ENCODE measurements at places on chromosomes 7 and 10. TPM values are rescaled to one million over a fixed set of nuclear protein-coding genes. Genes with fewer than 3 reads are reported as not detected.

DNA sequence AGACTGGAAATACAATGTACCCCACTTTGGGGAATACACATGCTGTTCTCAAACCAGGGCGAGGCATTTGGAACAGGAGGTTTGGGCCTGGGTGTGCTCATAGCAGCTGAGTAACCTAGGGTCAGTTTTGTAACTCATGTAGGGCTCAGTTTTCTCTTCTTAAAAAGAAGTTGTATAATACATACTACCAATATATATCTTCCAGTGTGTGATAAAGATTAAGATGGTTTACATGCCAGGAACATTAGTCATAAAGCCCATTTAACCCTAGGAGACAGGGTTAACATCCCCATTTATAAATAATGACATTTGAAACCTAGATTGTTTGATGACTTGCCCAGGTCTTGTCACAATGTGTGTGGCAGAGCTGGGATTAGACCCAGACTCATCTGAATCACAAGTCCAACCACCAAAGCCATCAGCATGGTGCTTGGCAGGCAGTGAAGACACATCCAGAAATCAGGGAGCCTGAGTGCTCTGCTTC, 6.0 kb downstream of the AKR1B10 start:
- DNase-seq: no peak

DNA sequence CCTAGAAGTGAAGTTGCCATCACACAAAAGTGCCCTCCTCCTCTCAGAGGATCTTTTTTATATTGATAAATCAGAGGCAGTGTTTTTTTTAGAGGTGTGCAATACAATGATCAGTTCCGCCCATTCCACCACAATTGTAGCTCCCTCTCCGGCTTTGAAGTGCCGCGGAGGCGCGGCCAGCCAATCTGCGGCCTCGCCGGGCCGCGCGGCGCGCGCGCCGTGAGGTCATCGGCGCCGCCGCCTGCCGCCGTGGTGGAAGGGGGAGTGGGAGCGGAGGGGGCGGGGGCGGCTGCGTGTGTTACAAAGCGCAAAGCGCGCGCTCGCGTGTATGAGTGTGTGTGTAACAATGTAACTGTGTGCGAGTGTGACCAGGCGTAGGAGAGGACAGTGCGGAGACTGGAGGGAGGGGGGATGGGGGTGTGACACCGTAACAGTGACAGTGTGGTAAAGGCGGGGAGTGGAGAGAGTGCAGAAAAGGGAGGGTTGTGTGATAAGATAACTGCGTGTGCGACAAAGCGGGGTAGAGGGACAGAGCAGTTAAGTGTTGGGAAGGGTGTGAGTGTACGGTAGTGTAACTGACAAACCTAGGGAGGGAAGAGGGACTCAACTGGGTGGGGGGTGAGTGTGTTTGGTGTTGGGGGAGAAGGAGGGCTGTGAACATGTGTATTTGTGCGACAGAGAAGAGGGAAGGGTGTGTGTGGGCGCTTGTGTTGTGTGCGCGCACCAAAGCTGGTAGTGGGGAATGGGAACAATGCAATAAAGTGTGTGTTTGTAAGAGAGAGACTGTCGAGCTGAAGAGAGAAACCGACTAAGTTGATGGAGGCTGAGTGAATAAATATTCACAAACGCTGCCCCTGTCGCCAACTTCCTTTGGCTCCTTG, at the start of gene SP8:
TSS of gene SP8 (minus strand) at position 108 of the 881 bp plus-strand sequence. CDS start at position 20, 88 bp downstream.
- no peak for DNase-seq

DNA sequence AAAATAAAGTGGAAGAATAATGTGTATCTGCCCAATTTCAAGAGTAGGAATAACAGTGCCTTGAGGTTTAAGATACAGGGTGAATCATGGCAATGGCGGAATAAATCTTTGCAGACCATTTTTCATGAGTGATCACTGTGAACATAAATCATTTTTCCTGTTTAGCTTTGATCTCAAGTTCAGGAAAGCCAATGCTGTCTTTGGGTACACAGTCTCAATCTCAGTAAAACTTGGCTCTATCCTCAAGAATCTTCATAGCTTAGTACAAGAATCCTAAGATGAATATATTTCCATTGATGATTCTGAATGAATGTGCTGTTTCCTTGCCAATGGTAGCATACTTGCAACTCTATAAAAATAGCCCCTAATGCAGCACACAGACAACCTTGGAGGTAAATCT, 6.8 kb downstream of the NAMPT start:
- DNase-seq: no peak

GRCh38 chr7:148773334-148773733, 74.6 kb downstream of the CUL1 start:
- no peak for DNase-seq

DNA sequence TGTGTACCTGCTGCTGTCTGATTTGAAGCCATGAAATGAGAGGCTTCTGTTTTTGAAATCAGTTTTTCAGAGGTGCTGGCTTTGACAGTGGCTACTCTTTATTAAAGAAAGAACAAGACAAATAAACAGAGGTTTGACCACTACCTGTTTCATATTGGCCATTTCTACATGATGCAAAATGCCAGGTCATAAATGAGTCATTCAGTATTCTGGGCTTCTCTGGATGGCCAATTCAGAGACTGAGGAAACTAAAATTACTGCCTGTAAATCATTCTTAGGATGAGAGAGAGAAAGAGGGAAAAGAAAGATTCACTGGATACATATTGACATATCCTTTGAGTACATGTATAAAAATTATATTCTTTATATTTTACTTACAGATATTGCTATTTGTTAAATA, 303.3 kb upstream of the ETV1 start:
- no peak for DNase-seq

- DNase-seq: no peak
Measured at GRCh38 chr7:22113041-22113440, 167.3 kb upstream of the CDCA7L start.

- no peak for DNase-seq
Measured at GRCh38 chr10:84539216-84539615, 210.8 kb downstream of the CCSER2 start.

GRCh38 chr10:89296220-89296648, 5.6 kb upstream of the IFIT2 start:
- no peak for DNase-seq

DNA sequence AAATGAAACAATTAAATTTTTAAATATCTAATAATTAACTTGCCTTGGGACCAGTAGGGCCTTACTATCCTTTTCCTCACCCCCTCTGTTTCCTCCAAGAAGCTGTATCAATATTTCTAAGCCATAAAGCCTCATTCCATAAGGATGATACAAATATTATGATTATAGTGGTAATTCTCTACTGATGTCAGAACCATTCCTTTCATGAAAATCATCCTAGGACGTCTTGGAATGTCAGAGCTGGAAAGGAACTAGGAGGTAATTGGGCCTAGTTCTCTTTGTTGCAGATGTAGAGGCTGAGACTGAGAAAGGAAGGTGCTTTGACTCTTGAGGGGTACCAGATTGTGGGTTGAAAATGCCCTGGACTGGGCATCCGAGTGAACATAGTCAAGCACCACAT, 766.7 kb upstream of the GHITM start:
- DNase-seq: no peak

- peak; percentile 29 for DNase-seq
Measured at GRCh38 chr7:140650367-140650766, 9.8 kb upstream of the DENND2A start.

- DNase-seq: peak; percentile 56
Measured at GRCh38 chr7:2952316-2952715, 91.4 kb downstream of the CARD11 start.

- no peak for DNase-seq
Measured at GRCh38 chr7:96558530-96558929, 151.1 kb downstream of the SEM1 start.

DNA sequence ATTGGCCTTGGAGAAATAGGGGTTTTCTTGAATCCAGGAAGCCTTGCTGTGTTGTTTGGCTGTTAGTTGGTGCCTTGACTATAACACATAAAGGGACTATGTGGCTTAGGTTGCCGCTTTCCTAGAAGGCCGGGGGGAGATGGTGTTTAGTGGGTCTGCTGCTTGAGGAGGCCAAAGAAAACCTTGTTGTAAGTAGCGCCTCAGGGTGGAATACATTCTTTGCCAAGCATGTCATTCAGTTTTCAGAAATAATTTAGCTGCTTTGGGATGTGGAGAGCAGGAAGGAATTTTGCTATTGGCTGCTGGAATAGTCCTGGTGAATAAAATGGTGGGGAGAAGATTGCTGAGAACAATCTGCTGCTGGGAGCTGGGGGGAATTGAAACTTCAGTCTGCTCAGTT, 132.9 kb upstream of the WNT16 start:
- no peak for DNase-seq

DNA sequence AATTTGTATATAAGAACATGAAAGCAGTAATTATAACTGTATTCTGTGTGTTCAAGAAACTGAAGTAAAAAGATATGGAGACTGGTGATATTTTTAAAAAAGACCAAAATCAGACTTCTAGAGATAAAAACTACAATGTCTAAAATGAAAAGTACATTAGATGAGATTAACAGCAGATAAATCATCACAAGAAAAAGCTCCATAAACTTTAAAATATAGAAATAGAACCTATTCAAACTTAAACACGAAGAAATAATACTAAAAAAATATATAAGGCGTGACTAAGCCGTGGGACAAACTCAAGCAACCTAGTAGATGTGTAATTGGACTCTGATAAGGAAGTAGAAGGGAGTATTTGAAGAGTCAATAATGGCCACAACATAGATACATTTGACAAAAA, 189.1 kb upstream of the ZMIZ1 start:
- DNase-seq: no peak

- DNase-seq: peak; percentile 62
Measured at GRCh38 chr10:5561704-5562645, 37.2 kb downstream of the CALML3 start.

- DNase-seq: no peak
Measured at GRCh38 chr10:119723624-119724023, 2.2 kb upstream of the INPP5F start.

DNA sequence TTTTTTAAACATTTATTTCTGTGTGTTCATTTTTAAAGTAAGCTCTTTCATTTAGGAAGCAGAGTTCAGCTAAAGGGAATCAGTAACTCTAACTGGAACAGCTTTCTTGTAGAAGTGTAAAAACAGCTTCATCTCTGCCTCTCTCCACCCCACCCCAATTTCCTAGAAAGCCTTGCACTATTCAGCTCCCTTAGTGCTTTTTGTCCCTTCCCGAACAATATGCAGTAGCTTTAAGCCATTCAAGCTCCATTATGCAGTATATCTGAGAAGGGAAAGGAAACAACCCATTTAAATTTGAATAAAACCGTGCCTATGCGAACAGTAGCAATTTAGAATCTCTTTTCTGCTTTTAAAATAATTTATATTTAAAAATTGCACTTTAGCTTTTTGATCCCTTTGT, 134.5 kb downstream of the TRIL start:
- DNase-seq: no peak

DNA sequence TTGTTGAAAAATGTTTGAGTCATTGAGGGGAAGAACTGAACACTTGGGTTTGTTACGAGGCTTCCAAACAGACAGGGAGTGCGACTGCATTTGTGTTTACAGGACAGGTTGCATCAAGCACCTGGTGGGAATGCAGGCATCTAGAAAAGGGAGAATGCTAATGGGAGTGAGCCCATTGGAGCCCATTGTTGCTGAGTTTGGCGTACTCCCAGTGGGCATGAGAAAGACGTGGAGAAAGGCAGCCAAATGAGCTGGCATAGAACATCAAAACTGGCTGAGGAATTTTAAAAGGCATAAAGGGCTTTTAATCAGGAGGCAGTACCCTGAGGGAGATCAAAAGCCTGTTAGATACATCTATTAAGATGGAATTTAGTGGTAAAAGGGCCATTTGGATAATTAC, 171.6 kb upstream of the NPSR1 start:
- no peak for DNase-seq

DNA sequence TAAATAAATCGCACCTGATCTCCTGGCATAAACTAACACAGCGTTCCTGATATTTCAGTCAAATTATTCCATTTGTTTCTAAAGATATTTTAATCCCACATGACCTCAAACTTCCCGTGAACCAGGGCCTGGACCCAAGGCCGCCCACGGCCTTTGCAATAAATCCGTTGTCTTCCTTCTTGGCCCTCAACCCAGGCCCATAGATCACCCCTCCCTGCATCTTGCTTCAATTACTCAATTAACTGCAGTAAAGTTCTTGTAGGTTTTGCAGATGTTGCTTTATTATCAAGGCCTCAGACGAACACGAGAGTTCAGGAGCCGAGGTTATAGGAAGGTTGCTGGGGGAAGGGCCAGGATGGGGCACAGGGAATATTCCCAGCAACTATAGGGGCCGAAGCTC, 249.4 kb downstream of the RAB11FIP2 start:
- DNase-seq: no peak

DNA sequence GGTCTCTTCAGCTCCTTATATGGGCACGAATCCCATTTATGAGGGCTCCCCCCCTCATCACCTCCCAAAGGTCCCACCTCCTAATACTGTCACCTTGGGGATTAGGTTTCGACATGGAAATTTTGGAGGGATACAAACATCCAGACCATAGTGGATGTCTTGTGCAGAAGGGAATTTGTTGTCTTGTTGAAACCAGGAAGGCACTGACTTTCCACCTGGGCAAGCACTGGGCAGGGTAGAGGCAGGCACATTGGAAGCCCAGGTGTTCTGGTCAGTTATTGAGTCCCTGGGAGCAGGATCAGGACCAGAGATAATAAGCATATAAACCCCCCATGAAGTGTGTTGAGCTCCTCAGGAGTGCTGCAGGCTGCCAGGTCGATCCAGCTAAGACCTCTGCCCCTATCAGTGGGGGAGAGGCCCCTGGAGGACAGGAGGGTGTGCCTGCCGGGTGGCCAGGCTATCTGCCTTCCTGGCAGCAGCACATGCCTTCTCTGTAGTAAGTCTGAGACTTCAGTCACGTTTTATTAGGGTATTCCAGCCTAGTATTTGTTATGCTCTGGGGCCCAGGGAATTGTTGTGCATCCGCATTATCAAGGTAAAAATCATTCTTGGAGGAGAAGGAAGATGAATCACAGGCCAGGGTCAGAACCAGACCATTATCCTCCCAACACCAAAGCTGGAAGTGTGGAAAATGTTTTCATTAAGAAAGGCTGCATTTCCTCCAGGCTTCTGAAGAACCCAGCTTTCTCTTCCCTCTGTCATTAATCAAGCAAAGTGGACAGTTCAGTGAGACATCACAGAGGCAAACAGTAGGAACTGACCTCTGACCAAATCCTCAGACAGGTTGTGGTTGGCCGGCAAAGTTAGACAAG, 503.1 kb downstream of the GRID1 start:
- DNase-seq: no peak

TAC1 gene
- total RNA-seq: 6.9 TPM

OPALIN gene
- total RNA-seq: not detected

C10orf143 gene
- total RNA-seq: 2.7 TPM

SLC26A5 gene
- 0.33 TPM for total RNA-seq

OPN4 gene
- total RNA-seq: not detected

NACAD gene
- 3.2 TPM for total RNA-seq

KLF14 gene
- not detected for total RNA-seq

RNF133 gene
- total RNA-seq: not detected

MMD2 gene
- total RNA-seq: not detected

SSBP1 gene
- 133 TPM for total RNA-seq

COL28A1 gene
- 11.8 TPM for total RNA-seq

PGAM2 gene
- 1.4 TPM for total RNA-seq

FAM25A gene
- not detected for total RNA-seq

MICU1 gene
- total RNA-seq: 33.9 TPM

Measured in sigmoid colon (tissue), 7 donors.